Suppressor macrophage treated with lipopolysaccharide for 4 hours (primary cell): ENCODE measurements at places on chromosomes 1 and 21.
A peak's percentile ranks its signal among the peaks of the same experiment; 100 is the strongest.

- no peak for DNase-seq
Observed at GRCh38 chr1:240602189-240602588, 9.8 kb downstream of the GREM2 start.

- no peak for DNase-seq
Observed at GRCh38 chr1:7406641-7407543, 364.2 kb upstream of the VAMP3 start.

- no peak for DNase-seq
Observed at GRCh38 chr1:236315092-236315491, 33.3 kb upstream of the ERO1B start.

DNA sequence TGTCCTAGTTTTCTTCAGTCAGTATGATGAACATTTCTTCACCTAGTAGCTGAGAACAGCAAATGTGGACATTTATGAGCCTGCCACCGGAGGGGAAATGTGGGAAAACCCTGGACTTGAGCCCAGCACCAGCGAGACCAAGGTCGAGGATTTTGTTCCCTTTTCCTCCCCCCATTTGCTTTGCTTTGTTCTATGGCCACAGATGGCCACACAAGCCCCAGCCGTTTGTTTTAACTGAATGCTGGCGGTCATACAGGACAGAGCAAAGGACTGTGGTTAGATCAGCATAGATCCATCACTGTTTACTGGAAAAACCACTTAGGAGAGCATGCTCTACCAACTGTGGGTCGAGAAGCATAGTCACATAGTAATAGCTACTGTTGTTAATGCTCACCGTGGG lies 20.9 kb downstream of the SH2D2A start:
- DNase-seq = no peak

DNA sequence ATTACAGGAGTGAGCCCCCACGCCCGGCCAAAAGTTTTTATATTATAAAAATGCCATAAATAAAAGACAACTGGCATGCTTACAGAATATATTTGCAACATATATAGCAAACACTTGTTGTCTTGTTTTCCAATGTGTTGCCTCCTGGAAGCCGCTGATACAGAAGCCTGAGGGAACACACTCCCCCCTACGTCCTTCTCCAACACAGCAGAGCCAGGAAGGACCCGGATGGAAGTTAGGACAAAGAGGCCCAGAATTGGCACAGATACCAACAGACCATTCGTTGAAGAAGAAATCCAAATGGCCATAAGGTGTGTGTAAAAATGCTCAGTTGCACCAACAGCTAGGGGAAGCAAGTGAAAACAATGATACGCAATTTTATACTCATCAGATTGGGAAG lies 1.3 kb upstream of the PLA2G5 start:
- DNase-seq = no peak

DNA sequence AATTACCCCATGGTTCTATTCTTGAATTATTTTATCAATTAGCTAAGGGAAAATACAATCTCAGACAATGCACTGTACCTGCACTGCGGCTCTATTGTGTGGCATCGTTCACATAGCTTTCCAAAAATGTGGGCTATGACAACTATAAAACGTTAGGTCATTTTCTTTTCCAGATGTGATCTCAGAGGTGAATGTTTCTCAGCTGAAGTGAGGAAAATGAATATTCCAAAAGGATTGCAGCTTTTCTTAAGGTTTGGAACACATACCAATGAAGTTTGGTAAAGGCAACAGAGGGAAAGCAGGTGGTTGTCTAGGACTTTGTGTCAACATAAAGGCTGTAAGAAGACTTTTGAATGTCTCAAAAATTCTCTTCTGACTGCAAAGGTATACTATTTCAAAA lies 105.5 kb downstream of the NRIP1 start:
- DNase-seq = no peak

DNA sequence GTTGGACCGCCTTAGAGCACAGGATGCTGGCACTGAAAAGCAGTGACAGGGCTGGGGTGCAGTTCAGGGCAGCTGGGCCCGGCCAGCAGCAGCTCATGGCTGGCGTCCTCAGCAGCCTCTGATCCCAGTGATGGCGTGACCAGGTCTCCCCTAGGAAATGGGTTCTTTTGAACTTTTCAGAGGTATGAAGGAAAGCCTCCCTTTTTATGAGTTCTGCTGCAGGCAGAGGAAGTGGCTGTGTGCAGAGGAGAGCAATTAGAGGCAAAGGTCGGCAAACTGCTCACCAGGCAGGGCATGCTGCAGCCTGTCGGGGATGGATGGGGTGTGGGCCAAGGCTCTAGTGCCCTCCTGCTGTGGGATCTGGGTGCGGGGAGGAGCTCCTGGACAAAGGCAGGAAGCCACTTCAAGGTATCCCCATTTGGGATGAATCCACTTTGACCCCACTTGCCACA lies 45.6 kb upstream of the RAB4A start:
- no peak for DNase-seq

- no peak for DNase-seq
Observed at GRCh38 chr21:42616941-42617340, 36.5 kb upstream of the PDE9A start.

- no peak for DNase-seq
Observed at GRCh38 chr1:214146523-214146922, 134.4 kb upstream of the SMYD2 start.

DNA sequence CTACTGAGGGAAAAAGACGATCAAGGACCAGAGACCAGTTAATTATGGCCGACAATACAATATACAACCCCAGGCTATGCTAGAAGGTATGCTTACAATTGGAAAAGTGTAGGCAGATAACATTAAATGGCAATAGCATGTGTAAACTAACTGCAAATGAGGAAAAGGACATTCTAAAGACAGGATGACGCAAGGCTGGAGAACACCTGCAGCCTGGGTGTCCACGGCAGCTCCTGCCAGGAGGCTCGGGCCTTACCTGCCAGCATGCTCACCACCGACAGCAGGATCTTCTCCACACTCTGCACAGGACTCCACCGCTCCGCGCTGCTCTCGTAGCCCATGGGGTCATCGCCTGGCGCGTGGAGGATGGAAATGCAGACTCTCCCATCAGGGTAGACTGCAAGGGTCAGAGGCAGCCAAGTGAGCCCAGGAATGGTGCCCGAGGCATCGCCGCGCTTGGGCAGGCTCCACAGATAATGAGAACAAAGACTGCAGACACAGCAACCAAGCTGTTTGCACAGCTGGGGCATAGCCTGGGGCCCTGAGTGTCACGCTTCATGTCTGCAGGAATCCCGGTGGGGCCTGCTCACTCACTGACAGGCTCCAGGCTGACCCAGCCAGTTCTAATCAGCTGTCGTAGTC lies 28.2 kb downstream of the UBE2G2 start:
- no peak for DNase-seq

DNA sequence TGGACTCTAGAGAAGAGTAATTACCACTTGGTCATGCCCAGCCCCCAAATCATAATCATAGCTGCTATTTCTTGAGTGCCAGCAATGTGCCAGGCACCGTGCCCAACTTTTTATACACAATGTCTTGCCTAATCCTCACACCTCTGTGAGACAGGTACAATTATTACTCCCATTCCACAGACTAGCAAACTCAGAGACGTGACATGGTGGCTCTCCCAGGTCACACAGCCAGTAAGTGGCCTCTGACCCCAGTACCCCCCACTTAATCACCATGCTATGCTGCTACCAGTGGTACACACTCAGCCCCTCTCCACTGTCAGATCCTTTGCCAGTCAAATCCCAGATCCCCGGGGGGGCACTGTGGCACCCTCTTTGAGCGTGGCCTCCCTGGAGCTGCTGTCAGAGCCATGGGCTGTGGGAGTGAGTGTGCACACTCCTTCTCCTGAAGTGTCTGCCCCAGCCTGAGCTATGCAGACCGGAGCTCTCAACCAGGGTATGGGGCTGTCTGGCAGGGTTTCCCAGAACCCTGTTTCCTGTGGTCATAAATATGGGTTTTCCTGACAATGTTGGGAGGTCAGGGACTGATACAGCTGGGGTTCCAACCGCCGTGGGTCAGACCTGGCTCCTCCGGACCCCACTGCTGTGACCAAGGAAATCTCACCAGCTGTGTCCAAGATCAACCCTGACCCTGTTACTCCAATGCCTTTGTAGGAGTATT lies 51.8 kb downstream of the LACTBL1 start:
- no peak for DNase-seq

DNA sequence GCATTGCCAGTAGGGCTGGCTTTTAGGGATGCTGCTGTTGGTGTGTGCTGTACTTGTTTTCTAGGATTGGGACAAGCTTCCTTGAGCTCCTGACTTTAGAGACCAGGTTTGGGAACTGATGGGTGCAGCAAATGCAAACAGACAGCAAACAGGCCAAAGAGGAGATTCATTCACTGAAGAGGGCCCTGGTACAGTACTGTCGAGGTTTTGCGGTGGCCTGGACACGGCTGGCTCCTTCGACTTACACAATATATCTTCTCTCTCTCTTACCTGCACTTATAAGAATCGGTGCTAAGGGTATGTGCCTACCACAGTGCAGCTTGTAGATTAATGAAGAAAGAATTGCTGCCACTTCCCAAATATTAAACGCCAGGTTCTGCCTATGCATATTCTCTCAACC lies 44.6 kb downstream of the ATP1A1 start:
- no peak for DNase-seq

DNA sequence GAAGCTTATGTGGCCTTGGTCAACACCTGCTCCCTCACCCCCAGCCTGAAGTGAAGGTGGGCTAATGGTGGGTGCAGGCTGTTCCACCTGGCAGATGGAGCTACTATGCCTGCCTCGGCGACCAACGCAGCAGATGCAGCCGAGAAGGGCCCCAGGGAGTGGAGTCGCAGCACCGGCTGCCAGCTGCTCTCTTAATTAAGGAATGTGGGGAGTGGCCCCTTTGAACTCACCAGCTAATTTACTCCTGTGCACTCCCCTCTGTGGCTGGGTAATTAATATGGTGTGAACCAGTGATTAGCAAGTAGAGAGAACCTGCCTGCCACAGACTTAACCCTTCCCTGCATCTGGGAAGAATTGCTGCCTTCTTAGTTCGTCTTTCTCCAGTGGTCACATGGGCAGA lies 3.3 kb upstream of the SLAMF8 start:
- no peak for DNase-seq

- DNase-seq = peak; percentile 65
Observed at GRCh38 chr1:25080294-25081209, 150.5 kb upstream of the RUNX3 start.

DNA sequence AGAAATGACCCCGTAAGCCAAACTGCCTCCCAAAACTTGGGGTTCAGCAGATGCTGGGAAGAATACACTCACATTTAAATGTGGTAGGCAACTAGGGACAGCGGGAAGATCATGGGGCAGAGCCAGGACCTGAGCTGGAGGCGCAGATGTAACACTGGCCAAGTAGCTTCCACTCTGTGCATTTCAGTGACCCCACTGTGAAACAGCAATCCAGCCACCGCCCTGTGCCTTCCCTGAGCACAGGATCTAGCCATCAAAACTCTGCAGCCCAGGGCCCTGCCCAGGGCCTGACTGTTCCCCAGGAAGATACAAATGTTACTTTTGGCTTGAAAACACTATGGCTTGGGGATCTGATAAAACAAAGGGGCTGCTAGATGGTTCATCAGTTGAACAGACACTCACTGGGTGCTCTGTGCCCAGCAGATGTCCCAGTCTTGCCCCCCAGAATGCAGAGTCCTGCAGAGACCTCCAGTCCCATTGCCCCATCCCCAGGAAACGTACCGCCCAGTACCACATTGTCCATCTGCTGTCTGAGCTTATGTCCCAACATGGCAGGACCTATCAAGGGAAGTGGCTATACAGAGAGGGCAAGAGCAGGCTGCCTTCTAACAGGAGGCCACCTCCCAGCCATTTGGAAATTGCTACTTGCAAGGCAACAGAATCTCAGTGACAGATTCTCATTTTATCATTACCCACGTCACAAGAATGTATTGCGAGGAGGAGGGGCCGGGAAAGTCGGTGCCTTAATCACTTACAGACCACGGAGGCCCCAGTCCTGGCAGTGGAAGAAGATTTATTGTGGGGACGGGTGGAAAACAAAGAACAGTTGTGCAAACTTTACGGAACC lies 124.0 kb downstream of the DMRTB1 start:
- no peak for DNase-seq

GRCh38 chr21:42404539-42404938 lies 837 bp downstream of the UBASH3A start:
- no peak for DNase-seq

GRCh38 chr1:198167436-198167934 lies 10.7 kb downstream of the NEK7 start:
- no peak for DNase-seq

DNA sequence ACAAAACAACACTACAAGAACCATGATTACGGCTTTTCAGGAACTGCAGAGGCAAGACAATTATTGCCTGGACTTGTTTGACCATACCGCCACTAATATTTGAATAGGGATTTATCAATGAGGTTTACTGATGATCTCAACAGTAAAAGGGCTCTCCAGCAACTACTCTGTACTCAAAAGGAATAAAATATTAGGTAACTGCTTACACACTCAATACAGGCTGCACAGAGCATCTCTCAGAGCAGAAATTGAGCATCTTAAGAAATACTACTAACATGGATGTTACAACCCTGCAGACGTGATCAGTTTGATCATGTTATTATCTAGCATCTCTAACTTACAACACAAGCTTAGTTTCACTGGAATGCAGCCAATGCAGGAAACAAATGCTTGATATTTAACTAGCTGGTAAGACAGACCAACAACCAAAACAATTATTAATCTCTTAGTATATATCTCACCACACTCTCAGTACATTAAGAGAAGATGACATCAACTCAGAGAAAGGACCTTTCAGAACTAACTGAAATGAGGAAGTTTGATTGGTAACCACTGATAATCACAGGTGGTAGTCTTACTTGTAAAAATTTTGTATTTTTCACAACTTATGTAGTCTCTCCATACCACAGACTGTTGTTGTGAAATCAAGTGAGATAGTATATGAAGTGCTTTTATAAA lies 52.2 kb downstream of the PUM1 start:
- DNase-seq = peak; percentile 10

GRCh38 chr21:29307718-29308455 lies 9.2 kb downstream of the BACH1 start:
- DNase-seq = no peak

GRCh38 chr1:243253926-243254232 lies 1.2 kb downstream of the CEP170 start:
- no peak for DNase-seq

- DNase-seq = peak; percentile 77
Observed at GRCh38 chr1:160096274-160097116, 1.9 kb downstream of the IGSF8 start.

- DNase-seq = no peak
Observed at GRCh38 chr1:239527051-239527693, 140.8 kb downstream of the CHRM3 start.

- DNase-seq = no peak
Observed at GRCh38 chr1:44842486-44842861, 579 bp downstream of the PTCH2 start.

GRCh38 chr21:35046880-35047229 lies 2.2 kb downstream of the RUNX1 start:
- DNase-seq = no peak

DNA sequence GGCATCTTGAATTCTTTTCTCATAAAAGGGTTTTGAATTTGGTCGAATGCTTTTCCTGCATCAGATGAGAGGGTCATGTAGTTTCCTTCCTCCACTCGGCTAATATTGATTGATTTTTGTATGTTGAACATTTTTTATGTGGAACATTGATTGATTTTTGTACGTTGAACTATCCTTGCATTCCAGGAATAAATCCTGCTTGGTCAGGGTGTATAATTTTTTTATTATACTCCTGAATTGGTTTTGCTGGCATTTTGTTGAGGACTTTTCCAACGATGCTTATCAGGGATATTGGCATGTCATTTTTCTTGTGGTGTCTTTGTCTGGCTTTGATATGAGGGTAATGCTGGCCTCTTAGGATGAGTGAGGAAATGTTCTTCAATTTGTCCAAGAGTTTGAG lies 8.5 kb downstream of the TMEM240 start:
- DNase-seq = no peak

- no peak for DNase-seq
Observed at GRCh38 chr1:165841582-165842017, 14.2 kb downstream of the UCK2 start.
